ENCODE measurements at places on chromosomes 6 and 20. TPM values are rescaled to one million over a fixed set of nuclear protein-coding genes. Genes with fewer than 3 reads are reported as not detected.

ZNF831 gene
- total RNA-seq = not detected

RBPJL gene
- not detected for total RNA-seq

MUCL3 gene
- total RNA-seq = not detected

RMND1 gene
- total RNA-seq = 24.5 TPM

MUC22 gene
- not detected for total RNA-seq

TAB2 gene
- 11.0 TPM for total RNA-seq
